ENCODE measurements at places on chromosomes 2 and 18. TPM values are rescaled to one million over a fixed set of nuclear protein-coding genes. Genes with fewer than 3 reads are reported as not detected.

The FAM228A gene
- total RNA-seq: 1.0 TPM

The TAF4B gene
- 1.6 TPM for total RNA-seq

The ZNF804A gene
- total RNA-seq: 4.1 TPM

The ARHGAP28 gene
- total RNA-seq: 11.2 TPM

The RAB17 gene
- total RNA-seq: 64.8 TPM

The BIN1 gene
- total RNA-seq: 131 TPM

The CENPA gene
- total RNA-seq: 1.3 TPM

The UNC80 gene
- total RNA-seq: 14.5 TPM

The MAPRE2 gene
- 75.8 TPM for total RNA-seq

The CHRND gene
- not detected for total RNA-seq

The EMILIN1 gene
- total RNA-seq: 210 TPM

The SELENOI gene
- total RNA-seq: 30.9 TPM

The RABL2A gene
- 28.9 TPM for total RNA-seq

The CDK15 gene
- total RNA-seq: 3.1 TPM

The OR6B2 gene
- not detected for total RNA-seq

The CCDC85A gene
- total RNA-seq: 1.8 TPM

The RAB10 gene
- 173 TPM for total RNA-seq

The STPG4 gene
- total RNA-seq: 0.20 TPM

The HES6 gene
- total RNA-seq: 18.0 TPM

The NGEF gene
- total RNA-seq: 12.0 TPM

The NXPH2 gene
- total RNA-seq: not detected

The COLEC12 gene
- 4.9 TPM for total RNA-seq

The CAPN14 gene
- 0.14 TPM for total RNA-seq

The PMAIP1 gene
- 1.4 TPM for total RNA-seq

The TDRD15 gene
- total RNA-seq: not detected

The EVX2 gene
- not detected for total RNA-seq

The IL36G gene
- total RNA-seq: not detected

The TCF23 gene
- total RNA-seq: 0.12 TPM

The B3GNT7 gene
- total RNA-seq: 281 TPM

The SKA1 gene
- total RNA-seq: 0.55 TPM

The AMER3 gene
- total RNA-seq: 0.03 TPM

The CNRIP1 gene
- total RNA-seq: 21.6 TPM

The MAIP1 gene
- 21.9 TPM for total RNA-seq

The ALPP gene
- not detected for total RNA-seq

The TNP1 gene
- not detected for total RNA-seq

The FOXI3 gene
- not detected for total RNA-seq

The MAL gene
- total RNA-seq: 2.9 TPM

The GRHL1 gene
- 7.2 TPM for total RNA-seq

The MERTK gene
- total RNA-seq: 20.4 TPM

The ST8SIA3 gene
- 2.9 TPM for total RNA-seq

The EPB41L3 gene
- total RNA-seq: 34.0 TPM

The CCBE1 gene
- 0.75 TPM for total RNA-seq

The ADI1 gene
- total RNA-seq: 223 TPM

The PELI1 gene
- 53.5 TPM for total RNA-seq

The GALNT5 gene
- 11.7 TPM for total RNA-seq

The C2orf78 gene
- total RNA-seq: not detected

The HK2 gene
- 23.7 TPM for total RNA-seq

The ELOA2 gene
- total RNA-seq: not detected

The ZNF519 gene
- 9.3 TPM for total RNA-seq

The POMC gene
- total RNA-seq: 6.8 TPM

The AGAP1 gene
- total RNA-seq: 44.7 TPM
